Kidney glomerular epithelial cell (primary cell): ENCODE measurements at places on chromosomes 13 and 19.

DNA sequence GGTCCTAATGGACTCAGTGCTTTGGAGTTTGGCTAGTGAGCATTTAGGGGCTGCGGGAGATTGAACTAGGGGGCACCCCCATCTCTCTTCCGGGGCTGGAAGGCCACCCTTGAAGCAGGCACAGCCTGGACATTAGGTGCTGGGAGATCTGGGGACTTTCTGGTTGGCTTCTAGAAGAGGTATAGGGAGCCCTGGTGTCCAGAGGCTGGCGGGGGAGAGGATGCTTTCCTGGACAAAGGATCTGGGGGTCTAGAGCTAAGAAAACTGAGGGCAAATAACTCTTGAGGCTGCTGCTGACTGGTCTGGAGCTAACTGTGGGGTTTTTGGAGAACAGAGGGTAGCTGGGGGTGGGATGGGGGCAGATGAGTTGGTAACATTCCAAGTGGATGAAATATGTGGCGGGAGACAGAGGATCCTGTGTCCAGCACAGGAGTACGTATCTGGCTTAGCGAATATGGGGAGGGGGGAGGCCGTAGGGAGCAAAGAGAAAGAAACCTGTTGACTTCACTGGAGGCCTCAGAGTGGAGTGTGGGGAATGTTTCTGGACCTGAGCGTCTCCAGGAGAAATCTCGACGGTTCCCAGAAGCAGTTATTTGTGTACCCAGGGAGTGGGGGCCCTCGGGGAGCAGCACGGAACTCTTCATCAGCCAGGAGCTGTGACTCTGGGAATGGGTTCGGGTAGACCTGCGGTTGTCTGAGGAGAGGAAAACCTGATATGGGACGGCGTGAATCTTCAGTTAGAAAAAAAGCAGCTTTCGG is 1.4 kb downstream of the HNRNPUL1 start:
- peak; percentile 13 for DNase-seq

- no peak for DNase-seq
Observed at GRCh38 chr13:62038214-62038613, 622.6 kb upstream of the PCDH20 start.

- DNase-seq: peak; percentile 28
Observed at GRCh38 chr13:40664350-40665125, 1.9 kb downstream of the FOXO1 start.

DNA sequence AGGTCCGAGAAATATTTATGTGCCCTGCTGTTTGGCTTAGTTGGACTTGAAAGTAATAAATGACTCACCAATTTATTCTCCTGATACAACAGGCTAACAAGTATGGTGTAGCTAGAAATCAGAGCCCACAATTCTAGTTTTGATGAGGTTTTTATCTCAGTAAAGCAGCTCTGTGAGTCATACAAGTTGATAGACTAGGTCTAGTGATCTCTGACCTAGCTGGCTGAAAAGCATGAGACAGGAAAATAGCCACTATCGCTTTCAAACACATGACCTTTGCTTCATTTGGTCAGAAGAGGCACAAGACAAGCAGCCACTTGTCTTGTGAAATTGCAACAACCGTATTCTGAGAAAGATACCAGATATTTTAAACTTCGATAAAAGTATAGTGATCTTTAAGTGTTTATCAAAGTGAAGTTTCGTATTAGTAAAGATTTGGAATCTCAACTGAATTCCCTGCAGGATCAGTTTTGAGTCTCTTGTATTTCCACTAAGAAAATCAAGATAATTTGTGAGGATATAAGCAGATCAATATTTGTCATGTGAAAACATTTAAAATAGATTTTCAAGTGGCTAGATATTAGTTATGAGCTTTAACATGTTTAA is 126.7 kb downstream of the MAB21L1 start:
- DNase-seq: no peak

GRCh38 chr19:41991025-41991424 is 3.0 kb downstream of the ATP1A3 start:
- DNase-seq: no peak

GRCh38 chr13:42981317-42981716 is 10.7 kb downstream of the EPSTI1 start:
- DNase-seq: no peak

DNA sequence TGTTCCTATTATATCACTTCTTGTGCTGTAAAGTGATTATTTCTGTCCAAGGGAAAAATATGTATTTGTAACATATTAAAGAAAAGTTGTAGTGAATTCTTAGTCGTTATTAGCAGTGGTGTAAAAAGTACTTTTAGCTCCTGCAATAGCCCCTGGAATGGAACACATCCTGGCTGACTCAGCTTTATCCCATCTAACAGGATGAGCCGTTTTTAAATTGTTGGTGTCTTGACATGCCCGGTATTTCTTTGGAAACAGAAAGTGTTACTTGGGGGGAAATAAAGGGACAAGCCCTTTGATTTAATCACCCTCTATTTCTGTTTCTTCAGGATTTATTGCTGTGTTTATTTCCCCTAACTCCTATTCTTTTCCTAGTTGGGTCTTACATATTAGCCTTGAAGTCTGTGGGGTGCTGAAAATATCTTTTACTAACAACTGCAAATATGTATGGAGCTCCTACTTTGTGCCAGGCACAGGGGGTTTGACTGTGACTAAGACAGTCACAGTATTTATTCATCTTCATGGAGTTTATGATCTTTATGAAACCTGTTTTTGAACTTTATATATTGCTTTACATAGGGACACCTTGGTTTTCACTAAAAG is 17.9 kb downstream of the COG3 start:
- DNase-seq: no peak

DNA sequence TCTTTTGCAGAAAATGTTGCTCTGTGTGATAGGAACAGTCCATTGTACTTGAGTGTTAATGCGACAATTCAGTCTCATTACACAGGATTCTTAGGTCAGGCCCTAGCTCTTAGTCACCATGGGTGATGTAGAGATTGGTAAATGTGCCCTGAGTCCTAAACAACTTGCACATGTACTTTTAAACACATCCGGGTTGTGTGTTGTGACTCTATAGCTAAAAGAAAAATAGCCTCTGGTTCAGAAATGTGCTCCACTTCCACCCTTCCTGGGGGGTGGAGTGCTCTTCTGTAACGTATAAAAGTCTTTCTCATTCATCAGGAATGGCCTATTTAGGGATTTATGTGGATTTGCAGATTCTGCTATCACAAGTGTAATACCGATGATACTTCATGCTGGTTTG is 5.2 kb downstream of the SPATA13 start:
- DNase-seq: no peak

DNA sequence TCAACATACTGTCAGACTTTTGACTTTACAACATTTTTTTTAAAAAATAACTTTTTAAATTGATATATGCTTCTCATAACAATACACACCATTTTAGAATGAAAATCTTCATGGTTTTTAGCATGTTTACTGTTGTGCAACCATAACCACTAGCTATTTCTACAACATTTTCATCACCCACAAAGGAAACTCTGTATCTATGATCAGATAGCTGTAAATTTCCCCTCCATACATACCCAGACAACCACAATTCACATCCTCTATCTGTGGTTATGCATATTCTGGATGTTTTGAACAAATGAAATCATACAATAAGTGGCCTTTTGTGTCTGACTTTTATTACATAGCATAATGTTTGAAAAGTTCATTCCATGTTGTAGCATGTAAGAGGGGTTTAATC is 1666.0 kb downstream of the EFNB2 start:
- no peak for DNase-seq

DNA sequence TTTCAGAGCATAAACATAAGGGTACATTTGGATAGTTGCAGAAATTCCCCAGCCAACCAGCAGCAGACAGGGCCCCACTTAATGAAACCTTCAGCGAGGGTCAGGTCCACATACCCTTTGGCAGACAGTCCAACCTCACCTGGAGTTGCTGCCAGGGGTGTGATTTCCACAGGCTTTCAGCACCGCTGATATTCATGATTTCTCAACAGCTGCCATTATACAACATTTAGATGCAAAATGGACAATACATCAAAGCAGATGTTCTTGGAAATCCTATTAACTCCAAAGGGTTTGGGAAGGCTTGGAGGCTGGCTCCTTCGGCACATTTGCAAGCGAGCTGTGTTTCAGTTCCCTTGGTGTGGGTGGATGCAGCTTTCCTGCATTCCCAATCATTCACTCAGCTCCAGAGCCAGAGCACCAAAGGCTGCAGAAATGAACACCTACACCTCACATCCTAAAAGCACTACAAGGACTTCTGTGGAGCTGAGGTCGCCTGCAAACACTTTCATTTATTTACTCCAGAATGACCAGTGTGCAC is 147.2 kb upstream of the VSTM2B start:
- no peak for DNase-seq
